AG04450 (cell line): ENCODE measurements at places on chromosomes 4 and X. TPM values are rescaled to one million over a fixed set of nuclear protein-coding genes. Genes with fewer than 3 reads are reported as not detected.

The USP51 gene
- polyA plus RNA-seq, result 0.96 and 1.4 TPM in 2 replicates

The SPANXA1 gene
- polyA plus RNA-seq, result not detected in 2 replicates

The POLR2B gene
- 116 and 163 TPM in 2 replicates for polyA plus RNA-seq

The TRO gene
- 60.0 and 63.2 TPM in 2 replicates for polyA plus RNA-seq

The CXCL1 gene
- 2.0 and 2.1 TPM in 2 replicates for polyA plus RNA-seq

The BEND2 gene
- polyA plus RNA-seq, result not detected in 2 replicates

The MAGEA1 gene
- polyA plus RNA-seq, result not detected in 2 replicates

The NWD2 gene
- not detected in 2 replicates for polyA plus RNA-seq

The CENPVL1 gene
- not detected in 2 replicates for polyA plus RNA-seq

The SPIN2A gene
- polyA plus RNA-seq, result 1.0 and 1.3 TPM in 2 replicates

The HTR2C gene
- polyA plus RNA-seq, result not detected in 2 replicates

The ADGRL3 gene
- polyA plus RNA-seq, result 0.22 and 0.35 TPM in 2 replicates

The CTAG2 gene
- polyA plus RNA-seq, result not detected in 2 replicates

The FUNDC1 gene
- 15.1 and 21.6 TPM in 2 replicates for polyA plus RNA-seq
